Effector CD4-positive, alpha-beta T cell (primary cell): ENCODE measurements at places on chromosomes 1 and 21.

DNA sequence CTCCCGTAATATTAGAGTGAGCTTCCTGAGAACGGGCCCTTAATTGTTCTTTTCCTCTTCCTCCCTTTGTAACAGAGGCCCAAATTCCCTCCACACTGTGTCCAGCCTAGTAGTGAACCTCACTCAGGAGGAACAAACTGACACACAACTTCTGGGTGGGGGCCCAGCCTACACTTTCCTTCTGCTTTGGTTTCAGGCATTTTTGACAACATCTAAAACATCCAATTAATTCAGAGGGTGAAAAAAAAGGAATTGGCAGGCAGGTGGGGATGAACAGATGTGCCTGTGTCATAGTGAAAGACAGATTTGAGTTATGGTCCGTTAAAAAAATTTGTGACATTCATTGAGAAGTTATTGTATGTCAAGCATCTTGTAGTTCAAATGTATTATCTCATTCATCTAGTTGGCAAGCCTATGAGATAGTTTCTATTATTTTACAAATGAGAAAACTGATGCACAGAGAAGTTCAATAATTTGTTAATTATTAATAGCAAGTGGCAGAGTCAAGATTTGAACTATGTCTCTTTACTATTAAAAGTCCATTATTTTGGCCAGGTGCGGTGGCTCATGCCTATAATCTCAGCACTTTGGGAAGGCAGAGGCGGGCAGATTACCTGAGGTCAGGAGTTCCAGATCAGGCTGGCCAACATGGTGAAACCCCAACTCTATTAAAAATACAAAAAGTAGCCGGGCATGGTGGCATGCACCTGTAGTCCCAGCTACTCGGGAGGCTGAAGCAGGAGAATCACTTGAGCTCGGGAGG is 41.6 kb upstream of the LRIG2 start:
- DNase-seq = no peak

GRCh38 chr1:109535971-109536491 is 3.6 kb upstream of the GPR61 start:
- no peak for DNase-seq

- no peak for DNase-seq
These were observed 9.9 kb upstream of the DYRK1A start for GRCh38 chr21:37356706-37357105.

DNA sequence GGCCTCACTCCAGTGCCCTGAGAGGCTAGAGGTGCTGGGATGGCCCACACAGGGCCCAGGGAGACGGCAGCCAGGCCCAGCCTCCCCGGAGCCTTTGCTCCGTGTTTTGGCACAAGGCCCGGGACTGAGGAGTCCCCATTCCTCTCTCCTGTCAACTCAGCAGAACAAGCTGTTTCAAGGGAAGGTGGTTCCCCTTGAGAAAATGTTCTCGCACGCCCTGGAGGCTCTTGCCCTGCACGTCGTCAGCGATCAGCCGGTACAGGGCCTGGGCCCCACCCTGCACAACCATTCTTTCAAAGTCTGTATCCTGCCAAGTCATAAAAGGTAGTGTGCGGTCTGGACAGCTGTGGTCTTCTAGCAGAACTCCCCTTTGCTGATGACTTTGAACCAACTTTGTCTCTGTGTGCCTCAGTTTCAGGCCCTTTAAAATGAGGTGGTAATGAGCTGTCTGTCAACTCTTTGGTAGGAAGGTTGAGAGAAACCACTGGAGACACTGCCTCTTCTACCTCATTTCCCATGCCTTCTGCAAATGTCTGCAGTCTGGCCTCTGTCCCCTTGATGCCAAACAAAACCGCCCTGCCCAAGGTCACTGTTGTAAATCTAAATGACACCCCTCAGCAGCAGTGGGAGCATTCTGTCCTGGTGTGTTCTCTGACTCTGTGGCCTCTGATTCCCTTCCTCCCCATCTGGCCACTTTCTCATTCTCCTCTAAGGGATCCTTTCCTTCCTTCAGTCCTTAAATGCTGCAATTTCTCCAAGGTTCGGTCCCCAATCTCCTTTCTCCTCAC is 138.6 kb upstream of the JUN start:
- DNase-seq = no peak

- no peak for DNase-seq
These were observed 17.2 kb upstream of the CXADR start for GRCh38 chr21:17495680-17496079.

DNA sequence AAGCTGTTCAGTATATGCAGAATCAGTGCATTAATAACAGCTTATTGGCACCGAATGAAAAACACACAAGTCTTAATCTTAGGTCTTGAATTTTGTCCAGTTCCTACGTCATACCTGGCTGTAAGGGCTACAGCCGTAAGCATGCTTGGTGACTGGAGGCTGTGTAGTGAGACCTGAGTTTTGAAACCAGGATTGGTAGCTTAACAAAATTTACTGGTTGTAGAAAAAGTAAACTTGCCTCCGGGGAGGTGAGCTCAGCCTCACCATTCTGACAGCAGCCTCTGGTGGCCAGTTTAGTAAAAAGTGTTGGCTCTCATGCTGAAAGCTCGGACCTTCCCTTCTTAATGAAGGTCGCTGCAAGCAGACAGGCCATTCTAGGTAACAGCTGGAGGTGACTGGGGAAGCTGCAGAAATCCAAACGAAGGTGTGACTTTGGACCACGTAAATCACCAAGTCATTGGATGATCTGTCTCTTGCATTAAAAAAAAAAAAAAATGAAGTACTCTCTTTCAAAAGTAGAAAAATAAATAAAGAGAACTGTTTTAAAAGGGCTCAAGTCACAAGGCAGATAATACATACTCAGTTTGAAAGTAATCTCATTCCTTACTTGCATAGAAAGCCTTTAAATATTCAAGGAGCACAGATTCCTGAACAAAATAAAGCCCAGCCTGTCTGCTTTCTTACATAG is 48.9 kb downstream of the HLCS start:
- no peak for DNase-seq

GRCh38 chr1:47751193-47751592 is 246.0 kb downstream of the TRABD2B start:
- DNase-seq = no peak

DNA sequence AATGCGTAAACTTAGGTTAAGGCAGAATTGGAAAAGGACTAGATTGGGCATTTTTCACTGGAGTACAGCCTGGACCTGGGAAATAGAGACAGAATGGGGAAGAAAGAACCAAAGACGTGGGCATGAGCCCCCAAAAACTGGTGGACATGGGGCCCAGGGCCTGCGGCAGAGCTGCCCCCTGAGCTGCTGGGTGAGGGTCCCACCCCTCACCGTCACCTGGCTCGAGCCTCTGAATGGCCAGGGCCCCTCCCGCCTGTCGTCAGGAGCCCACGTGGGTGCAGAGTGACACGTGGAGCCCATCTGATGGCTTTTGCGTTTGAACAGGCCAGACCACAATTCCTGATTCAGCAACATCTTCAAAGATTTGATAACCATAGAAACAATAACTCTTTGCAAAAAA is 360.9 kb upstream of the VAMP3 start:
- DNase-seq = no peak

- no peak for DNase-seq
These were observed 116.0 kb downstream of the MRPL39 start for GRCh38 chr21:25491267-25491666.

- no peak for DNase-seq
These were observed 563.3 kb downstream of the KIF26B start for GRCh38 chr1:245718123-245718522.

DNA sequence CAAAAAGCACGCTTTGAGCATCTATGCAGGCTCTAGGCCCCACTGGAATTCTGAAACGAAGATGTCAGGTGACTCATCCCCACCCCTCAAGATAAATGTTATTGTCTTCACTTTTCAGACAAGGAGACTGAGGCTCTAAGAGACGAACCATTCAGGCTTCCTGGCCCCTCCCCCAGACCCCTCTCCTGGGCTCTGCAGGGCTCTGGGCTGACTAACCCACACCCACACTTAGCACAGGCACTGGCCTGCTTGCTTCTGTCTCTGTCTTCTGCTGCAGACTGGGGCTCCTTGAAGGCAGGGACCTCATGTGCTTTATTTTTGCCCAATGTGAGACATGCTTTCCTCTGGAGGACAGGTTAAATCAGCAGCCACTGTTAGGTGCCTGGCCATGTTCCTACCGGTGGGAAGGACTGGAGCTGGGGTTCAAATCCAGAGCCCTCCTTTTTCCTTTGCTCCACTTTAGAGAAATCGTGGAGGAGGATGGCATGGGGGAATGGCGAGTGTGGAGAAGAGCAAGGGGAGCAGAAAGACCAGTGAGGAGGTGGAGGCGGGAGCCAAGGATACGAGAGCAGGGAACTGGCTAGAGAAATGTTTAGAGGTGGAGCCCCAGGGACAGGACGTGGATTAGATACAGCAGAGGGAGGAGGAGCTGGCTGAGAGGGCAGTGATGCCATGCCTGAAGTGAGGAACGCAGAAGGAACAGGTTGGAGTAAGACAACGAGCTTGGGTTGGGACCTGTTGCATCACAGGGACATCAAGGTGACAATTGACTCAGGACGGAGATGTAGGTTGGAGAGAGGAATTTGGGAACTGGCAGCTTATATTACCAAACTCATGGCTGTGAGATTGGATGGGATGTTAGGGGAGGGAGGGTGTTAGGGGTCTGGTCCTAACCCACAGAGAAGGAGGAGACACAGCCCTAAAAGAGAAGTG is 1.7 kb downstream of the TMEM125 start:
- DNase-seq = no peak

DNA sequence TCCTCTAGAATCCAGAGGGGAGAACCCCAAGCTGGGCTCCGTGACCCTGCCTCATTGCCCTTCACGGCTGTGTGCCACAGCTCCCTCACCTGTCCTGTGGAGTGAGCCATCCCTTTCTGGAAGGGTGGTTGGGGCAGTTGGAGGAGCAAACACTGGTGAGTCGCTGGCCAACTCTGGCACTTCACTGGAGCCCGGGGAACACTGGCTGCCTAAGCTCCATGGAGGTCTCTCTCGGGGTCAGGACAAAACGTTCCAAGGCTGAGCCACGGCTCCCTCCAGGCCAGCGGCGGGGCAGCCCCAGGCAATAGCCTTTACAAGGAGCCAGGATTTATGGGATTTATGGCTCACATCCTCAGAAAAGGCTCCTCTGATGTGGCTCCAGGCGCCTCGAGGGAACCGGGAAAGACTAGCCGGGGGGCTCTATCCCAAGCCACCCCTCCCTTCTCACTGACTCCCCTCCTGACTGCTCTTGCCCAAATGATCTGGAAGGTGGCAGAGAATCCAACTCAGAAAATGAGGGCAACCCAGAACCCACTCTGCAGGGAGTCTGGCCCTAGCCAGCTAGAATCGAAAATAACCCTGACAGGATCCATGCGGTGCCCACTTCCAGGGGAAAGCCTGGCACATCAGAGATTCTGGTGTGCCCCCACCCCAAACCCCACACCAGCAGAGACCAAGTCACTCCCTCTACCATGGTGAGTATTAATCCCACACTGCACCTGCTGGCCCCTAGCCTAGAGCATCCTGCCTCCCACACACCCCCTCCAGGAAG is 75.2 kb downstream of the GLIS1 start:
- no peak for DNase-seq
